ENCODE measurements at places on chromosomes 7 and 10.

GRCh38 chr7:135194494-135195095 lies 16.7 kb downstream of the WDR91 start:
- no peak for DNase-seq

GRCh38 chr7:129514683-129515082 lies 12.4 kb downstream of the SMKR1 start:
- DNase-seq = no peak

DNA sequence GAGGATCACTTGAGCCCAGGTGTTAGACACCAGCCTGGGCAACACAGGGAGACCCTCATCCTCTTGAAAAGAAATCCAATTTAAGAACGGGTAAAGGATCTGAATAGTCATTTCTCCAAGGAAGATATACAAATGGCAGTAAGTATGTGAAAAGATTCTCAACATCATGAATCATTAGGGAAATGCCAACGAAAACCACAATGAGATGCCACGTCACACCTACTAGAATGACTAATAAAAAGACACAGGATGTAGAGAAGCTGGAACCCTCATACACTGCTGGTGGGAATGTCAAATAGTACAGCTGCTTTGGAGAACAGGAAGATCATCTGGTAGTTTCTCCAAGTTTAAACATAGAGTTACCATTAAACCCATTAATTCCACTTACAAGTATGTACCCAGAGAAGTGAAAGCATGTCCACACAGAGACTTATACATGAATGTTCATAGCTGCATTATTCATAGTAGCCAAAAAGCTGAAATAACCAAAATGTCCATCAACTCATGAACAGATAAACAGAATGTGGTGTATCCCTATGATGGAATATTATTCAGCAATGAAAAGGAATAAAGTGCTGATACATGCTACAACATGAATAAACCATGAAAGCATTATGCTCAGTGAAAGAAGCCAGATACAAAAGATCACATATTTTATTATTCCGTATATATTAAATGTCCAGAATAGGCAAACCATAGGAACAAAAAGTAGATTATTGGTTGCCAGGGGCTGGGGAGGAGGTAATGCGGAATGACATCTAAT lies 13.1 kb upstream of the ZMIZ2 start:
- peak; percentile 59 for DNase-seq

- DNase-seq = no peak
Observed at GRCh38 chr10:26485150-26485941, 47.2 kb downstream of the APBB1IP start.

- DNase-seq = no peak
Observed at GRCh38 chr7:84939888-84940287, 247.0 kb downstream of the SEMA3D start.

DNA sequence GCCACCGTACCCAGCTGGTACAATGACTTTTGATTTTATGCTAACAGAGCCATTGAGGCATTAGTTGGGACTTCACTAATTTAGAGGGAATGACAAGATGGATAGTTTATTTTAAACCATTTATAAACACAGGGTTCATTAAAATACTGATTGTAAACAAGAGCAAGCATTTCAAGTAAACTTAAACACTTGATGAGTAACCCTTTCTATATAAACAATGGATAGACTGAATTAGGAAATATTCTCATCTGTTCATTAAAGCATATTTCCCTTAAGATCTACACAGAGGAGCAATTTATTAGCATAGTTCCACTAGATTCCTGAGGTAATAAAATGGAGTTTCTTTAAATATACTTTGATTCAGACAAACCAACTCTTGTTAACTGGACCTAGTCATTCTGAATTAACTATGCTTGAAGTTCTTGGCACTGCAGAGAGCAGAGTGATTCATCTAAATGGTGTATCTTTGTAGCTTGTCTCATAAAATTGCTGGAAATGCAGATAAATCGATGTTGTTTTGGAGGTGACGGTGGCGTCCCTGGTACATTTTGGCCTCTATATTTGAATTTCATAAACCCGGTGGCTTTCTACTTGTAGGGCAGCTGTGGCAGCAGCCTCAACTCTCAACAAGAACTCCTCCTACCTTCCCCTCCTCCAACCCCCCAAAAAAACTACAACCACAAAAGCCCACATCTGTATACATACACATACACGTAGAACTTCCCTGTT lies 15.4 kb upstream of the VDAC2 start:
- no peak for DNase-seq

DNA sequence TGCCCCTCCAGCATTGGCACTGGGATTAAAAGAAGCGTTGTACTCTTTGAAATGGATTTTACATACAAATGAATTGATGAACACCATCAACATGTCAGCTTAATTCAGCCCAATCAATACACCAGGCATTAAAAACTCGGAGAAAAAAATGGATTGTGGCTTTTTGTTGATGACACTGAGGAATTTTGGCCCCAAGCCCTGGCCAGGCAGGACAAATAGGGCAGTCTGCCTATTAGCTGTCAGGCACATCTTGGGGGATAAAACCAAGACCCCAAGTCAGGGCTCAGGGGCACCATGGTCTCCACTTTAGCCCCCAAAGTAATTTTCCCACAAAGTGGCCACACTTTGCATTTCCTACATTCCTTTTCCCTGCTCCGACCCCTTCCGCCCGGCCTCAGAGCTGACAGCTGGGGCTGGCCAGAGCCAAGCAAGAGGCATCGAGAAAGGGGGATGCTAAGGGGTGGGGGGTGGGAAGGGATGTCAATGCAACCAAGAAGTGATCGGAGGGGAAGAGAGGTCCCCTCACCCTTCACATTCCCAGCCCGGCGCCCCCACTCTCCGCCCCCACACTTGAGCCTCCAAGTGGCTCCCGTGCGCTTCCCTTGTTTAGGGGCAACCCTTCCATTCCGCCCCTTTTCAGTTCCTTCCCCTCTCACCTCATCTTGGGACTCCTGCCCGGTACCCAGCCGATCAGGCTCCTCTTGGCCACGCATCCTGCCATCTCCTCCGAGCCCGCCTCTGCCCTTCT lies 711 bp downstream of the HIP1 start:
- DNase-seq = no peak

DNA sequence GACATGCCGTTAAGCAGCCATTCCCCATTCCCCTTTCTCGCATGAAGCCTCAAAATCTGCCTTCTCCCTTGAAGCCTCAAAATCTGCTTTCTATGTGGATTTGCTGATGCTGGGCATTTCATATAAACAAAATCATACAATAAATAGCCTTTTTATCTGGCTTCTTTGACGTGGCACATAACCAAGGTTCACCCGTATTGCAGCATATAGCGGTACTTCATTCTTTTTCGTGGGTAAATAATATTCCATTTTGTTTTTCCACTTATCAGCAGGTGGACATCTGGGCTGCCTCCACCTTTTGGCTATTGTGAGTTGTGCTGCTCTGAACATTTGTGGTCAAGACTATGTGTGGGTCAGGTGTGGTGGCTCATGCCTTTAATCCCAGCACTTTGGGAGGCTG lies 57.0 kb downstream of the BRI3 start:
- no peak for DNase-seq

GRCh38 chr10:14757394-14757793 lies 17.3 kb downstream of the FAM107B start:
- DNase-seq = no peak

GRCh38 chr10:125878957-125879835 lies 1.9 kb downstream of the DHX32 start:
- no peak for DNase-seq

DNA sequence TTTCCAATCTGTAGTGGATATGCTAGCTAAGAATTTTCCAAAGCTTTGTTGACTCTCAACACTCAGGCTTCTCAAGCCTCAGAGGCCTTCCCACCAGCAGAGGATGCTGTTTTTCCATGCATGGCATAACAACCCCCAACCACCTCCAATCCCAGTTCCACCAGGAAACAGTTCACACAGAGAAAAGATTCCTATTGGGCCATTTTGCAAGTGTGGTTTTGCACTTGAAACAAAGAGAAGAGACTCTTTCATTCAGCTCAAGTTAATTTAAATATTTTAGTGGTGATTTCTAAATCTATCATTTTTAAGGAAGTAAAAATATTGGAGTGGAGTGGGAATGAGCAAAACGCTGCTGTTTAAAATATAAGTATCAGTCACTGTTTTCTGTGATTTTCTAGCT lies 105.6 kb upstream of the COL1A2 start:
- DNase-seq = no peak

DNA sequence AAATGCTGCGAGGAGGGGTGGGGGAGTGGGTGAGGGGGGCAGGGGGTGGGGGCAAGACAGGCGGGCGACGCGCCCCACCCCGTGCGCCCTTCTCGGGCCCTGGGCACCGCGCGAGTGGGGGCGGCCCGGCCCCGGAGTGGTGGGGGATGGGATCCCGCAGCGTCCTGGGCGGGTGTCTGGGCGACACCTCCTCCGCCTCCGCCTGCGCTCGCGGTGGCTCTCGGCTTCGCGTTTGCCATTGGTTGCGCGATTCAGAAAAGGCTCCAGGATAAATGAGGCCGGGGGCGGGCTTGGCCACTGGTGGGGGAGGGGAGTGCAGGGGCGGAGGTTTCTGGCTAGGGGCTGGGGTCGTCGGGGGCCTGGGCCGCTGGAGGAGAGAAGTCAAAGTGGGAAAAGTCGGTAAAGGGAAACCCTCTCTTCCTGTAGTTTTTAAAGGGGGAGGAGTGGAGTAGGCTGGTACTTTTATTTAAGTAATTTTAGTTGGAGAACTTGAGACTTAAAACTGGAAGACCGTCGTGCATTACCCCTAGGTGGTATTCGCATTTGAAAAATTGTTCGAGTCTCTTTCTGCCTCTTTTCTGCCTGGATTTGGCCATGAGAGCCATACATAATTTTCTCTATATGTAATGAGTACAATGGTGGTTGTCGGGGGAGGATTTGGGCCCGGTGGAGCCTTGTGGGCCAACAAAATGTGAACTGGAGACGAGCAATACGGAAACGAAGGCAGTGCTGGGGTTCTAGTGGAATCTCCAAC lies 992 bp upstream of the IGF2BP3 start:
- no peak for DNase-seq

DNA sequence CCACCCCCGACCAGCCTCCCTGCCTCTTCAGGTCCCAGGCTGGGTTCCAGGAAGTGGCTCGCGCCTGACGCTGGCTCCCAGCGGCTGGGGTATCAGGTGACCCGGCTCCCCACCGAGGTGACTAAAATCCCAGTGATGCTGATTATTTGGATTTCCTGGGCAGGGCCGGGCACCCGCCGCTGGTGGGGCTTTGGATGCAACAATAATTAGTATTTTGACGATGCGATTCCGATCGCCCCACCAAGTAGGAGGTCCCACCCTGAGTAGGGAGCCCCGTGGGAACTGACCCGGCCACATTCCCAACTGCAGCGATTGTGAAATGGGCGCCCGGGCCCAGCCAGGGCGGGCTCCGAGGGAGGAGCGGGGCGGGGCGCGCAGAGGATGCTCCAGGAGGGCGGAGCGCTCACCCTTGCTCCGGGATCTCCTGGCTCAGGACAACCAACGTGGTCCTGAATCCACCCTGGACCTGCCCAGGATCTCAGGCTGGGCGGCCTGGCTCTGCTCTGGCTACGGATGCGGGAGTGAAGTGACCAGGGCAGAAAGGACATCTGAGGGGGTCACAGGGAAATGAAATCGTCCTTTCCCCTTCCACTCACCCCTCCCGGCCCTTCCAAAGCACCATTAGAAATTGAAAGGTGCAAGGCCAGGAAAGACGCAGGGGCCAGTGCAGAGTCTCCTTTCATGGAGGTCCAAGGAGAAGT lies 32.6 kb downstream of the DUSP5 start:
- no peak for DNase-seq

GRCh38 chr10:85152911-85153310 lies 824.5 kb downstream of the CCSER2 start:
- DNase-seq = no peak

GRCh38 chr10:65843203-65843602 lies 1082.6 kb upstream of the LRRTM3 start:
- no peak for DNase-seq

- no peak for DNase-seq
Observed at GRCh38 chr10:78910886-78911285, 157.9 kb upstream of the ZMIZ1 start.

DNA sequence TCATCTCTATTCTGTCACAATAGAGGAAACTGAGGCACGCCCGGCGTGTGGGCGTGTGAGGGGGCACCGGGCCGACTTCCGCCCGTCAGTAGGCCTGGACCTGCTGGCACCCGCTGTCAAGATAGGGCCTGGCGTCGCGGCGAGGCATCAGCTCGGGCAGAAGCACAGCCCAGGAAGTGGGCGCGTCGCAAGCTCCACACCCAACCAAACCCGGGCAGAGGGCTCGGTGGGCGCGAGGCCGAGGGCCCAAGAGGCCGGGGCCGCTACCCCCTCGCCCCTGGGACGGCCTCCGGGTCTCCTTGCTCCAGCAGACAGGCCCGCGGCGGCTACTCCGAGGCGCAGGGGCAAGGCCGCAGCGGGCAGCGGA lies 91.2 kb downstream of the SPAG6 start:
- DNase-seq = no peak

All from activated CD4-positive, alpha-beta T cell treated with anti-CD3 and anti-CD28 coated beads, Interleukin-2, amount 50 U/mL, for 24 hours (primary cell).